ENCODE measurements at places on chromosomes 1 and 21.

- DNase-seq: no peak
These were observed 5.8 kb upstream of the MAGOH start for GRCh38 chr1:53244141-53244540.

GRCh38 chr1:112544751-112545150 lies 36.0 kb downstream of the WNT2B start:
- DNase-seq: no peak

- peak; percentile 75 for DNase-seq
These were observed 509 bp downstream of the GDAP2 start for GRCh38 chr1:117928881-117929342.

DNA sequence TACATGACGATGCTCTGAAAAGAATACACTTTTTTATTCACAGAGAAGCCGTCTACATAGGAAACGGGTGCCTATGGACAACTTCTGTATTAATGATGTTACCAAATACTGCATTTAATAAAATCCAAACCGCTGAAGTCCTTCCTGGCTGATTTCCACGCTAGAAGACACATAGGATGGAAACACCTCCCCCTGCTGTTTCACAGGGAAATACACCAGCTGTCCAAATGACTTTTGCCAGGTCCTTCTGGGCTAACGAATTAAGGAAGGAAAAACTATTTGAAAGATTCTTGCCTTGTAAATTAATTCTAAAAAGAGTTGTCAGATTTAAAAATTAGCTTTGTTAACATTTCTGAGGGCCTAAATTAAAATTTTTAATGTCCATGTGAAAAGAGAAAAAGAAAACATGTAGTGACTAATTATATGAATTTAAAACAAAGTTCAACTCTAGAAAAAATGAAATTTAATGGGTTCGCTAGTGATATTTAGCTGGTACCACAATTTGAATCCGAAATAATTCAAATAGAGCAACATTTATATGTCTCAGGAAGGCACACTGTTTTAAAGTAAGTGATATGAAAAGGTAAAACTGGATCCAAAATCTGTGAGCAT lies 146.0 kb downstream of the RERE start:
- DNase-seq: peak; percentile 66

GRCh38 chr21:31559368-31560119 lies 99.9 kb upstream of the SOD1 start:
- no peak for DNase-seq

All from HAP-1 (cell line).